ENCODE measurements at places on chromosomes 11 and 22. TPM values are rescaled to one million over a fixed set of nuclear protein-coding genes. Genes with fewer than 3 reads are reported as not detected.
A peak's percentile ranks its signal among the peaks of the same experiment; 100 is the strongest.

- H3K27me3 ChIP-seq, result peaks cover 35% of the 10 kb centered on the region
- no peaks in the 10 kb centered on the region for H3K36me3 ChIP-seq
- no peak for DNase-seq
- peak overlapping the region; percentile 34 for H3K27ac ChIP-seq
Observed at GRCh38 chr11:3164552-3165151, 458 bp downstream of the OSBPL5 start.

The APOL6 gene
- total RNA-seq, result 42.7 TPM

The TUB gene
- total RNA-seq, result 0.37 TPM

- peak overlapping the region; percentile 93 for H3K27ac ChIP-seq
- H3K4me3 ChIP-seq, result peak overlapping the region; percentile 78
- no peak for DNase-seq
- H3K27me3 ChIP-seq, result no peaks in the 10 kb centered on the region
Observed at GRCh38 chr11:114166897-114167323, 107.4 kb downstream of the ZBTB16 start.

The SPCS2 gene
- 87.0 TPM for total RNA-seq

DNA sequence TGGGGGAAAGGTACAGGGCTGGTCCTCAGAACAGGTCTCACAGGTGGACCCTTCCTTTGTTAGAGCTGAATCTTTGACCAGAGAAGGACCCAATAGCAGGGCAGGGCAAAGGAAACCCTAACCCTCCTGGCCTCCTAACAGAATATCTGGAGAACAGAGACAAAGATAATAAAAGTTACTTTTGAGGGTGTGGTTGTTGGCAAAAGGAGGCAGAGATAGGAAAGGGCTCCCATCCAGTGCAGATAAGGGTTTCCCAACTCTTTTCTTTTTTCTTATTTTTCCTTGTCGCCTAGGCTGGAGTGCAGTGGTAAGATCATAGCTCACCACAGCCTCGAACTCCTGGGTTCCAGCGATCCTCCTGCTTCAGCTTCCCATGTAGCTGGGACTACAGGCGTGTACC is 11.9 kb downstream of the PCSK7 start:
- H3K27me3 ChIP-seq, result no peaks in the 10 kb centered on the region
- H3K4me3 ChIP-seq, result no peak overlapping the region

DNA sequence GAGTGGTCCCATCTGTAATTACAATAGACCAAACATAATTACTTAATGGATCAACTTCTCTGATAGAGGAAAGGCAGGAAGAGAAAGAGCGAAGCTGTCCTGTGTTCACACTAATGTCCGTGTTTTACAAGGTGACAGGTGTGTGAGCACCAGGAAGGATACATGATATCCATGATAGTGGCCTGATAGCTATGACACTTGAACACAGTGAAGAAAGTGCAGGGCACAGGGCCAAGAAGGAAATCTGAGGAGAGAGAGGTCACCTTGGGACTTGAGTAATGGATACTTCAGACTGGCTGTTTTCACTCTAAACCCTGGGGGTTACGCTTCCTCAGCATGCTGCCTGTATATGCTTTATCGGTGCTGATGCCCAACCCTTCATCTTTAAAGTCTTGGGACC is 29.4 kb downstream of the TUB start:
- no peaks in the 10 kb centered on the region for H3K27me3 ChIP-seq
- H3K36me3 ChIP-seq, result no peaks in the 10 kb centered on the region
- no peak overlapping the region for H3K27ac ChIP-seq

DNA sequence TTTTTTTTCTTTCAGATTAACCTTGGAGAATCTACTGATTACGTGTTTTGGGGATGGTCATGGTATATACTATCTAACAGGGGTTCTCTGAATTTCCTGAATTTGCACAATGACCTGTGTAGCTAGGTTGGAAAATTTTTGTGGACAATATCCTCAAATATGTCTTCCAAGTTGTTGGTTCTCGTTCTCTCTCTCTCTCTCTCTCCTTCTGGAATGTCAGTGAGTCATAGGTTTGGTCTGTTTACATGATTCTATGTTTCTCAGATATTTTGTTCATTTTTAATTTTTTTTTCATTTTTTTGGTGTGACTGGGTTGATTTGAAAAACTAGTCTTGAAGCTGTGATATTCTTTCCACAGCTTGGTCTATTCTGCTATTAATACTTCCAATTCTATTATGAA is 604.0 kb upstream of the ANO3 start:
- DNase-seq, result no peak
- H3K36me3 ChIP-seq, result no peaks in the 10 kb centered on the region
- H3K4me1 ChIP-seq, result no peaks in the 10 kb centered on the region

GRCh38 chr11:36123336-36124101 is 165.7 kb downstream of the COMMD9 start:
- H3K27me3 ChIP-seq, result peaks cover 34% of the 10 kb centered on the region
- no peak overlapping the region for H3K4me3 ChIP-seq
- no peaks in the 10 kb centered on the region for H3K36me3 ChIP-seq
- no peaks in the 10 kb centered on the region for H3K4me1 ChIP-seq
- H3K27ac ChIP-seq, result no peak overlapping the region
- DNase-seq, result no peak

DNA sequence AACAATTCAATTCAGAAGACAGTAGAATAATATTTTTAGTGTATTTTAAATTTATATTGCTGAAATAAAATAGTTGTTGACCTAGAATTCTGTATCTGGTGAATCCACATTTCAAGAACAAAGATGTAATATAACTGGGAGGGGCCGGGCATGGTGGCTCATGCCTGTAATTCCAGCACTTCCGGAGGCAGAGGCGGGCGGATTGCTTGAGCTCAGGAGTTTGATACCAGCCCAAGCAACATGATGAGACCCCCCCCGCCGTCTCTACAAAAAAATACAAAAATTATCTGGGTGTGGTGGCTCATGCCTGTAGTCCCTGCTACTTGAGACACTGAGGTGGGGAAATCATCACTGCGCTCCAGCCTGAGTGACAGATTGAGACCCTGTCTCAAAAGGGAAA is 72.6 kb downstream of the CD82 start:
- H3K36me3 ChIP-seq, result no peaks in the 10 kb centered on the region
- DNase-seq, result no peak
- H3K4me1 ChIP-seq, result peaks cover 16% of the 10 kb centered on the region
- peaks cover 27% of the 10 kb centered on the region for H3K27me3 ChIP-seq

The TBX10 gene
- not detected for total RNA-seq

- H3K27me3 ChIP-seq, result no peaks in the 10 kb centered on the region
- peaks cover 20% of the 10 kb centered on the region for H3K4me1 ChIP-seq
- H3K27ac ChIP-seq, result peak overlapping the region; percentile 37
- peaks cover 5% of the 10 kb centered on the region for H3K36me3 ChIP-seq
- peak overlapping the region; percentile 43 for H3K4me3 ChIP-seq
- DNase-seq, result no peak
Observed at GRCh38 chr11:88354912-88355311, 17.4 kb upstream of the CTSC start.

DNA sequence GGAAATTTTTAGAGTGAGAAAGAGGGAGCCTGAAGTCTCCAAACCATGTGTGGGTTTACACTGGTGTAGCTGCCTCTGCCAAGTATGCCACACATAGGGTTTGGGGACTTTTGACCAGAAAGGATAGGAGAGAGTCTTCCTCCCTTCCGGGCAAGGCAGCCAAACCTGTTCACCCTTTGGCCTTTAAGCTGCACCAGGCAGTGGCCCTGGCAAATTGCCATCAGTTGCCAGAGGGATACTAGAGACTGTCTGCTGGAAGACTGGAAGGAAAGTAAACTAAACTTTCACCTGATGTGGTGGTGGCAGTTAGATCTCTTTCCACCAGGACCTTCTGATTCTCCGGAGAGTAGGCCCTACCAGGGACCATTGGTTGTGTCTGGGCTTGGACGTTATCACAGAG is 1263.2 kb downstream of the FAM181B start:
- H3K4me3 ChIP-seq, result no peak overlapping the region
- no peaks in the 10 kb centered on the region for H3K27me3 ChIP-seq
- no peaks in the 10 kb centered on the region for H3K4me1 ChIP-seq
- no peak for DNase-seq
- no peak overlapping the region for H3K27ac ChIP-seq

The ROBO4 gene
- not detected for total RNA-seq

DNA sequence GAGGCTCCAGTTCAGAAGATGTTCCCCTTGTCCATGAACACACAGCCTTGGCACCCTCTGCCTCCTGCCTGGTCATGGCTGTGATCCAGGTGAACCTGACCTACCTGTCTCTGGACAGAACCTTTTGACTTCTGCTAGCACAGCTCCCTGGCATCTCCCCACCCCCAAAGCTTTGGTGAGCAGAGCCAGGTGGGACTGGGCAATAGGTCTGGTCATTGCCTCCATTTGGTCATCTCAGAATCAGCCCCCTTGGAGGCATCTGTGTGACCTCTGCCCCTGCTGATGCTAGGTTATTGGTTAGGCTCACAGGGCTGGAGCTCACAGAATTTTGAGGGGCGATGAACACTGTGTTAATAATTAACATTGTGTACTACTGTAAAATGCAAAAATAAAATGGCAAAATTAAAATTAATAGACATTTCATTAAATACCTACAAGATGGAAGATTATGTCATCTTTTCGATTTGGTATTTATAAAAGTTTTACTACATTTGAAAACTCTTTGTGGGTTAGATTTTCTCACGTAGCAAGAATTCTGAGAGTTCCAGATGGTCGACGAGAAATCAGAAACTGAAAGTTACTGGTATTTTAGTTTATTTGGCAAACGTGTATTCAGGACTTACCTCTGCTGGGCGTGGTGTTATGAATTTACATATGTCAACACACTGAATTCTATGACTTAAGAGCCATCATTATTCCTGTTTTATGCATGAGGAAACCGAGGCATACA is 8.3 kb upstream of the KIAA0930 start:
- no peaks in the 10 kb centered on the region for H3K36me3 ChIP-seq
- no peak overlapping the region for H3K27ac ChIP-seq
- no peak overlapping the region for H3K4me3 ChIP-seq
- H3K27me3 ChIP-seq, result no peaks in the 10 kb centered on the region

The OR4C12 gene
- total RNA-seq, result not detected

GRCh38 chr11:57477507-57478189 is 17.3 kb downstream of the RTN4RL2 start:
- peaks cover 20% of the 10 kb centered on the region for H3K27me3 ChIP-seq
- no peaks in the 10 kb centered on the region for H3K36me3 ChIP-seq
- H3K27ac ChIP-seq, result peak overlapping the region; percentile 47
- peaks cover 33% of the 10 kb centered on the region for H3K4me1 ChIP-seq
- H3K4me3 ChIP-seq, result peak overlapping the region; percentile 84

The SERPING1 gene
- 0.57 TPM for total RNA-seq

DNA sequence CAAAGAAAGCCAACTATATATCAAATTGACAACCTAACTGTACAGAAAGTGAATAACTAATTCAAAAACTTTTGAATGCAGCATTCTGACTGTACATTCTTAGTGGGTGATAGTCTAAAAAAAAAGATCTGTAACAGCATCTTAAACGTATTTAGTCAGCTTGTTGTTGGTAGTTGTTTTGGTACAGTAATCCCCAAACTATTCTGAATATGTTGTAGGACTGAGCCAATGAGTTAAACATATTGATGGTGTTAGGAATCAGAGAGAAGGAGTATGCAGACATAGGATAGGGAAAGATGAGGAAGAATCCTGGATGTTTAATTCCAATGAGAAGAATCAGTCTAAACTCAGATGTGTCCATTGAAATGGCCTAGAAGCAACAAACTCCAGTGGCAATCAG is 41.9 kb upstream of the KIRREL3 start:
- no peak overlapping the region for H3K4me3 ChIP-seq
- no peak for DNase-seq
- H3K4me1 ChIP-seq, result no peaks in the 10 kb centered on the region
- peaks cover 17% of the 10 kb centered on the region for H3K27me3 ChIP-seq

DNA sequence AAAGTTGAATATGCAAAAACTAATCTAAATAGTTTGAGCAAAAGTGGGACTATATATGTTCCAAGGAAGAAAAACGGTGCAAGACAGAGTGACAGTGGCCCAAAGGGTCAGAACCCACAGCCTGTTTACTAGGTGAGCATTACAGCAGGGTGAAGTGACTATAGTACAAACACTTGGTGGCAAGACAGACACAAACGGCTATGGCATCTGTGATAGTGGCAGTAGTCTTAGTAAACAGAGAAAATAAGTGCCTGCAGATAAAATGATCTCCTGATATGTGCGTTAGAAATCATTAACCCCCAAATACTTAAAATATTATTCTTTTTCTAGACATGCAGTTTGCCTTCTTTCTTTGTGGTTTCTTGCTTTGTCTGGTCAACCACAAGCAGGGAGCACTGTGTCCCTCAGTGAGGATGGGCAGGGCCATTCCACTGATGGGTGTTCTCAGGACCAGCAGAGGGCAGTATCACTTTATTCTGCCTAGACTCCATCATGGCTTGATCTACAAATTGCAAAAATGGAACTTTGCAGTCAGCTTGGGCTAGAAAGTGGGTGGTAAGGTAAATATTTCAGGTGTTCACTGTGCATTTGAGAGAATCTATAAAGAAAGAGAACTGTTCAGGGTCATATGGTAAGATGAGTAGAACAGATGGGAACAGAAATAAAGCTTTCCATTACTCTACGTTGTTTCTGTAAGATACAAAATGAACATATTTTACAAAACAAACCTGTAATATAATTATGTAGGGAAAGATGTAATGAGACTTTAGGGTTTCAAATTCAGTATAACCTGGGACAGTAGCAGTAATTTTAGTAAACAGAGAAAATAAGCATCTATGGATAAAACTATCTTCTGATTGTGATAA is 198.2 kb downstream of the SWAP70 start:
- no peaks in the 10 kb centered on the region for H3K27me3 ChIP-seq
- H3K27ac ChIP-seq, result no peak overlapping the region
- no peak overlapping the region for H3K4me3 ChIP-seq

DNA sequence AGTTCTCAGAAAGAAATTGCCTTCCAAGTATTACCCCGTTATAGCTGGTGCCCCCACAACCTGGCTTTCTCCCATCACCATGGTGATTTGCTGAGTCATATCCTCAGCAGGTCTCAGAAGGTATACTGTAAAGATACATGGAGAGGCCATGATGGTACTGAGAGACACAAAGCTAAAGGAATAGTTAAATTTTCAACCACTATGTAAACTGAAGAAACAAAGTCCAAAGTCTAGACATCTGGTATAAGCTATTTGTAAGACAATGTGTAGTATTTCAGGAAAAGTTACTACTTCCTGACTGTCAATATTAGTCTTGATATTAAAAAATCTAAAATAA is 377.1 kb downstream of the DCDC1 start:
- H3K27me3 ChIP-seq, result no peaks in the 10 kb centered on the region
- H3K4me3 ChIP-seq, result no peak overlapping the region
- H3K36me3 ChIP-seq, result no peaks in the 10 kb centered on the region

DNA sequence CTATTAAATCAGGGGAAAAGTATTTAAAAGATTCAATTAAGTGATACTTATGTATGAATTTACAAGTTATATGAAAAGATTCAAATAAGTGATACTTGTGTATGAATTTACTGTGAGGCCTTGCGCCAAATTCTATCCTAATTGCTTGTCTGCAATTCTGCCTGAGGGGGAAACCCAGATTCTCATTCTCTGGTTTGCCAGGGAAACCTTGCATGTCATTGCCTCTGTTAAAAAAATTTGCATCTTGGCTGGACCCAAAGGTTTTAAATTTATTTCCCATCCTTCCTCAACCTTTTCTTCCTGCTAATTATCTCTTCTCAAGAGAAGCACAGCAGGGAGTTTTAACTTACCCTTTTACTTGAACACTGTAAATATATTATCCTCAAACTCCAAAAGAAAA is 13.8 kb downstream of the OLFML1 start:
- DNase-seq, result no peak
- peaks cover 44% of the 10 kb centered on the region for H3K27me3 ChIP-seq
- H3K36me3 ChIP-seq, result peaks cover 4% of the 10 kb centered on the region
- peaks cover 6% of the 10 kb centered on the region for H3K4me1 ChIP-seq
- H3K27ac ChIP-seq, result no peak overlapping the region

- H3K27me3 ChIP-seq, result no peaks in the 10 kb centered on the region
- H3K4me3 ChIP-seq, result no peak overlapping the region
- peaks cover 22% of the 10 kb centered on the region for H3K4me1 ChIP-seq
- H3K36me3 ChIP-seq, result no peaks in the 10 kb centered on the region
- H3K27ac ChIP-seq, result no peak overlapping the region
Observed at GRCh38 chr11:33001751-33002542, 13.7 kb upstream of the DEPDC7 start.

The PATE2 gene
- not detected for total RNA-seq
